ENCODE measurements at places on chromosomes 12 and 14.

DNA sequence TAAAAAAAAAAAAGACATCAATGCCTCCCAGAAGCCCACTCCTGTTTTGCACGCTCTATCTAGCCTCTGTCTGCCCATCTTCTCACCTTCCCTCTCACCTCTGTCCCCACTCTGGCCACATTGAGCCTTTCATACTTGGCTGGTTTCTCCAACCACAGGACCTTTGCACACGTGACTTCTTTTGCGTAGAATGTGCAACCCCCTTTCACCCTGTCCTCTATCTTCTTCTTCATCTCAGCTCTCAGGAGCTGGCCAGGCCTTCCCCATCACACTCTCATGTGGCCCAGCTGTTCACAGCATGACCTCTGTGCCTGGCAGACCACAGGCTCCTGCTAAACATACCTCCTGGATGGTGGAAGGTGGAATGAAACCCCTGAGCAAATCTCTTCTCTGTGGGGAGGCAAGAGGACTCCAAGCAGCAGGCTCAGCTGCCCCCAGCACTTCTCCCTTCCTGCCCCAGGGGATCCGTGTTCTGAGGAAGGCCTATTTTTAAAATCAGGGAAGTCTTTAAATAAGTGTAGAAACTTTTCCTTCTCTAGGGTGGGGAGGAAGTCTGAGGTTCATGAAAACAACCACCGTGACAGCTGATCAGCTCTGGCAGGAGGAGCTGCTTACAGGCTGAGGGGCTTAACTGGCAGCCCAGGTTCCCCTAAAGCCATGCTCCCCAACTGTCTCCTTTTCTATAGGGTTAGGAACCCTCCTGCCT lies 11.6 kb downstream of the HVCN1 start:
- no peak for DNase-seq

DNA sequence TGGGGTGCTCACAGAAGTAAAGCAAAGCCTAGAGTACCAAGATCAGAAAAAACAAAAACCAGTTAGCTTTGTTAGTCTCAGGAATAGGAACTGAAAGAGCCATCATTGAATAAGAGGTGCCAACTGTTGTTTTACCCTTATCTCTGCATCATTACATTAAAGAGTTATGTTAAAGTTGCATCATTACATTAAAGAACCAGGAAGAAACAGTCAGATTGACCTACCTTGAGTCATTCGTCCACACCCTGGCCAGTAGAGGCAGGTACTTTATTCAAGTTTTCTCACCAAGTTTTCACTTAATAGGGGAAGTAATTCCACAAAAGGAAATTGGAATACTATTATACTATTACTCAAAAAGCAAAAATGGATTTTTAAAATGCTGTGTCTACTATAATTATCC lies 121.7 kb upstream of the CNOT2 start:
- no peak for DNase-seq

GRCh38 chr14:89178800-89179535 lies 238.1 kb downstream of the FOXN3 start:
- no peak for DNase-seq

DNA sequence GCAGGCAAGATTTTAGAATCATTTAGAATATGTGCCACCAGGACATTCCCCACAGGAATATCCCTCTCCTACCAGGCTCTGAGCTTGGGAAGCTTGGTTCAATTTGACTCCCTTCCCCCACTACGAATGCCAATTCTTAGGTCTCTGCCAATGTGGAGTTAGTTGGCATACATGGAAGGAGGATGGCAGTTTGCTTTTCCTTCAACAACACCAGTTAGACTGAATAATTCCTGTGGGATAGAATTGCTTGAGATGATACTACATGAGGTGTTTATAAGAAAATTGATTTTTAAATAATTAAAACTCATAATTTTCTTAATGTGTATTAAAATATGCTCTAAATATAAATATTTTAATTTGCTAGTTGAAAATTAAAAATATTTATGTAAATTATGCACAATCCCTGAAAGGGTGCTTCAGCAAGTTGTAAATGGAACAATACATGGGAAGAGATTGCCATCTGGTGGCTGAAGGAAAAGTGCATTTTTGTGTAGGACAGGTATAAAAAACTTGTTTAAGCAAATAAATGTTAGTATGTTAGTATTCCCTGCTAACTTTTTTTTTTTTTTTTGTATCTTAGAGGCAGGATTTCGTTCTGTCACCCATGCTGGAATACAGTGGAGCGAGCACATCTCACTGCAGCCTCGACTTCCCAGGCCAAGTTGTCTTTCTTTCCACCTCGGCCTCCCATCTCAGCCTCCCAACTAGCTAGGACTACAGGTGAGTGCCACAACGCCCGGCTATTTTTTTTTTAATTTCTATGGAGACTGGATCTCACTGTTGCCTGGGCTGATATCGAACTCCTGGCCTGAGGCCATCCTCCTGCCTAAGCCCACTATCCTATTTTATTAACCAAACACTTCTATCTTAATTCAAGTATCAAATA lies 25.8 kb upstream of the STRAP start:
- DNase-seq: no peak

GRCh38 chr12:123390498-123391426 lies 6.8 kb downstream of the KMT5A start:
- DNase-seq: no peak

GRCh38 chr12:102052192-102053061 lies 9.4 kb downstream of the WASHC3 start:
- no peak for DNase-seq

DNA sequence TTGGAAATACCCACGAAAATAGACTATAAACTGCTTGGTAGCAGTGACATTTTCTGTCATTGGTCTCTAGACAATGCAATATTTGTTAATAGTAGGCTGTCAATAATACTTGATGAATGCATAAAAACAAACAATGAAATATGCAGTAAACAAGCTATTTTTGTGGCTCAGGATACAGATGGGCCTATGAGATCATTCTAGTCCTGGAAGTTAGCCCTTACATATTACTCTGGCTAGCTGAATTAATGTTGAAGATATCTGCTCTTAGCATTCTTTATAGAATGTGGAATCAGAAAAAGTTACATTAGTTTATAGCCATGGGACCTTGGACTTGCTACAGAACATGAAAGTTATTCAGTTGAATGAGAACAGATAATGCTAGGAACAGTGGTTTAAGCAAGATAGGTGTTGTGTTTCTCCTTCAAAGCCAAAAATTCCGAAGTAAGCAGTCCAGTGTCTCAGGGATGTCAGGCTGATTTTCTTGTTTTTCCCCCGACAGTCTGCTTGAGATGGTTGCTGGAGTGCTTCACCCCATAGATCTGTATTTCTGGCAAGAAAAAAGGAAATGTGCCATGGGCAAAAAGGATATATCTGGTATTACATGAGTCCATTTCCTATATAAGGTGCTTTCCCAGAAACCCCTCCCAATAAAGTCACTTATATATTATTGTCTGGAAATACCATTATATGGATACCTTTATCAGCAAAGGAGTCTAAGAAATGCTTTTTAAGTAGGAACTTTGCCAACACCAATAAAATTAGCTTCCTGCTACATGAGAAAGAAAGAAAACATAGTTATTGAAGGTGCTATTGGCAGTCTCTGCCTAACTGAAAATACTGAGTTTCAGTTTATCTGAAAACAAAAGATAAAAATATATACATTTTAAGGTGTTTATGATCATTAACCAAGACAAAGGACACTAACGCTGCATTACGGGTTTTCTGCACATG lies 619.4 kb upstream of the ATP2B1 start:
- no peak for DNase-seq

DNA sequence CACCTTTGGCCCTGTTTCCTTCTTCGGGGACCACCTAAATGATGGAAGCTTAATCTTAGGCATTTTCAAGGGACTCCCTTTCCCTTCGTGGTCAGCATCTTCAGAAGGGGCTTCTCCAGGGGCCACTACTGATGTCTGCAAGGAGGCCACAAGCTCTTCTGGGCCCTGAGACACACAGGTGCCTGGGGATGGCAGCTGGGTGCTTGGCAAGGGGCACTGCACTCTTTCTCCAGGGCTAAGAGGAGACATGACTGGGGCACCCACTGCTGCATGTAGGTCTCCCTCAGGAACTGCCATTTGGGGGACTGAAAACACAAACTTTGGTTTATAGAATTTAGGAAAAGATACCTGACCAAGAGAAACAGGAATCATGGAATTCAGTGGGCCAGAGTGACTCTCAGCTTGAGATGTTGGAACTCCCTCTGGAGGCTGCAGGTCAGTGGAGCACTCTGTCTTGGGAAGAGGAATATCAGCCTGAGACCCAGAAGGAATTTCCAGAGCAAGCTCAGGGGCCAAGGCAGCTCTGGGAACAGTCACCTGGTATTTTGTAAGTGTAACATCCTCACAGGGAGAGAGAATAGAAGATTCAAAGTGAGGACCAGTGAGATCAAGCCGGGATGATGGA lies 16.0 kb downstream of the PLD4 start:
- DNase-seq: no peak

- DNase-seq: no peak
Observed at GRCh38 chr12:89882050-89882449, 173.4 kb upstream of the ATP2B1 start.

- DNase-seq: peak; percentile 21
Observed at GRCh38 chr14:92603309-92604242, 90.0 kb downstream of the RIN3 start.

- no peak for DNase-seq
Observed at GRCh38 chr14:62187265-62187664, 425.0 kb downstream of the SNAPC1 start.

- DNase-seq: no peak
Observed at GRCh38 chr14:96497087-96497486, 5.1 kb upstream of the PAPOLA start.

All from substantia nigra (tissue), 51 donors.